ENCODE measurements at places on chromosomes 12 and 14. TPM values are rescaled to one million over a fixed set of nuclear protein-coding genes. Genes with fewer than 3 reads are reported as not detected.

GRCh38 chr14:31944256-31945073 lies 132.6 kb upstream of the ARHGAP5 start:
- peaks cover 11% of the 10 kb centered on the region for H3K4me1 ChIP-seq
- DNase-seq, result no peak
- H3K27ac ChIP-seq, result peak overlapping the region; percentile 26
- no peaks in the 10 kb centered on the region for H3K36me3 ChIP-seq
- H3K4me3 ChIP-seq, result peak overlapping the region; percentile 46
- H3K27me3 ChIP-seq, result no peaks in the 10 kb centered on the region

GRCh38 chr12:103139876-103140275 lies 182.4 kb downstream of the ASCL1 start:
- no peaks in the 10 kb centered on the region for H3K36me3 ChIP-seq
- no peaks in the 10 kb centered on the region for H3K4me1 ChIP-seq
- H3K4me3 ChIP-seq, result no peak overlapping the region

DNA sequence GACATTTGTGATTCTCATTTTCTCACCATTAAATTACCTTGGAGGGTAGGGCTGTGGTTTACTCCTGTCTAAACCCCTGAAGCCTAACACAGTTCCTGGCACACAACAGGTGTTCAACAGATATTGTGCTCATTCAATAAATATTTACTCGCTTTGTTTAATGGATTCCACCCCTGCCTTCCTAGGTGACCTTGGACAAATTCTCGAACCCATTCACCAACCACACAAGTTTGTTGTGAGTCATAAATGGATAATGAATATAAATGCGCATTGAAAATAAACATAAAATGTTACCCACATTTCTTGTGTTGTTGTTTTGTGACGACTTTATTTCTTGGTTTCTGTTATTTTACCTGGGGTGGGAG lies 362 bp upstream of the TSFM start:
- no peak for DNase-seq
- H3K4me1 ChIP-seq, result peaks cover 47% of the 10 kb centered on the region
- H3K27me3 ChIP-seq, result no peaks in the 10 kb centered on the region
- peaks cover 35% of the 10 kb centered on the region for H3K36me3 ChIP-seq
- peak overlapping the region; percentile 84 for H3K27ac ChIP-seq

- no peak overlapping the region for H3K4me3 ChIP-seq
- no peaks in the 10 kb centered on the region for H3K36me3 ChIP-seq
These were observed 5.6 kb upstream of the LHX5 start for GRCh38 chr12:113477171-113477841.

DNA sequence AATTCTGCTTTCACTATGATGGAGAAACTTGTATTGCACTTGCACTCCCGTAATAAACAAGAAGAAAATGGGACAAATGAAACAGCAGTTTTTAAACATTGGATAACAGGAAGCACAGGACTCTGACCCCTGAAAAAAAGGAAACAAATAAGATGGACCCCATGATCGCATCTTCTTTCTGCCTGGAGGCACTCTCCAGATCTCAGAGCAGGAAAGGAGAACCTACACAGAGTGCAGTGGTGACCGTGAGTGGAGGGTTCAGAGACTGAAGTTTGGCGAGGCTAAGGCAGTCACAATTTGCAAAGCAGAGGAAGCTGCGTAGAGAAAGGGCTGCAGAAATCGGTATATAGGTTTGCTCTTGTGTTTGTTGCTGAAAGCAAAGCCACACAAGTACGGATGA lies 6.1 kb upstream of the FGF6 start:
- no peak overlapping the region for H3K4me3 ChIP-seq
- no peak overlapping the region for H3K27ac ChIP-seq
- no peak for DNase-seq
- H3K4me1 ChIP-seq, result no peaks in the 10 kb centered on the region
- H3K36me3 ChIP-seq, result no peaks in the 10 kb centered on the region

GRCh38 chr14:95481391-95482022 lies 34.9 kb downstream of the SYNE3 start:
- DNase-seq, result no peak
- H3K27me3 ChIP-seq, result no peaks in the 10 kb centered on the region
- no peak overlapping the region for H3K27ac ChIP-seq
- no peaks in the 10 kb centered on the region for H3K36me3 ChIP-seq

- H3K36me3 ChIP-seq, result no peaks in the 10 kb centered on the region
- no peak overlapping the region for H3K4me3 ChIP-seq
- no peak overlapping the region for H3K27ac ChIP-seq
- H3K27me3 ChIP-seq, result no peaks in the 10 kb centered on the region
These were observed 7.5 kb downstream of the PRICKLE1 start for GRCh38 chr12:42582050-42582449.

DNA sequence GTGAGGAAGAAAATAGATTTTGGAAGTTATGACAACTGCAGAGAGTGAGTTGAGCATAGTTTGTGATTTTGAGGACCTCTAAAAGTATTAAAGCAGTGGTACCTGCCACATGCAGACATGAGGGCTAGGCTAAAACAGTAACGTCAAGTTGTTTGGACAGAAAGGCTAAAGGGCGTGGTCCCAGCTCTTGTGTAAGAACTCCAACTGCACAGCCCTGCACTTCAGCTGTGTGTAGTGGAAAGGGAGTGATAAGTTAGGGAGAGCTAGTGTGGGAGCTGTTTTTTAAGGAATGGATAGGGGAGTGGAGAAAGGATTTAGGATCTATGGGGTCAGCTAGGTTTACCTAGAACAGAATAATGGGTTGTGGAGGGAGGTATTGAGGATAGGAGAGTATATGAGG lies 39.5 kb downstream of the TESPA1 start:
- no peak overlapping the region for H3K4me3 ChIP-seq
- H3K27ac ChIP-seq, result no peak overlapping the region
- no peaks in the 10 kb centered on the region for H3K36me3 ChIP-seq
- DNase-seq, result no peak
- no peaks in the 10 kb centered on the region for H3K4me1 ChIP-seq

- H3K27me3 ChIP-seq, result no peaks in the 10 kb centered on the region
- DNase-seq, result no peak
- H3K27ac ChIP-seq, result peak overlapping the region; percentile 20
These were observed 46.3 kb upstream of the ATP2A2 start for GRCh38 chr12:110234755-110235154.

DNA sequence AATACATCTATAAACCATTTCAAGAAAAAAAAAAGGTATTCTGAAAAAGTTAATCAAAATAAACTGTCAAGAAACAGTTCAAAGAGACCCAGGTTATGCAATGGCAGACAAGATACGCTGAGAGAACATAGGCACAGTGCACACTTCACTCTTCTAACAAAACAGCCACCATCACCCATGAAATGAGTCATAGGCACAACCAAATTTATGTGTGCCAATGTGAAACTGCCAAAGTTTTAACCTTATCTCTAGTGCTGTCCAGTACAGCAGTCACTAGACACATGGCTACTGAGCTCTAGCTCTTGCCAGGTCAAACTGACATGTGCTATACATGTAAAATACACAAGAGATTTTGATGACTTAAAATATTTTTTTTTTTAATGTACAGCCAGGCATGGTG lies 1.4 kb downstream of the CEP128 start:
- no peak for DNase-seq
- peaks cover 24% of the 10 kb centered on the region for H3K4me1 ChIP-seq
- H3K36me3 ChIP-seq, result no peaks in the 10 kb centered on the region
- H3K27me3 ChIP-seq, result no peaks in the 10 kb centered on the region

DNA sequence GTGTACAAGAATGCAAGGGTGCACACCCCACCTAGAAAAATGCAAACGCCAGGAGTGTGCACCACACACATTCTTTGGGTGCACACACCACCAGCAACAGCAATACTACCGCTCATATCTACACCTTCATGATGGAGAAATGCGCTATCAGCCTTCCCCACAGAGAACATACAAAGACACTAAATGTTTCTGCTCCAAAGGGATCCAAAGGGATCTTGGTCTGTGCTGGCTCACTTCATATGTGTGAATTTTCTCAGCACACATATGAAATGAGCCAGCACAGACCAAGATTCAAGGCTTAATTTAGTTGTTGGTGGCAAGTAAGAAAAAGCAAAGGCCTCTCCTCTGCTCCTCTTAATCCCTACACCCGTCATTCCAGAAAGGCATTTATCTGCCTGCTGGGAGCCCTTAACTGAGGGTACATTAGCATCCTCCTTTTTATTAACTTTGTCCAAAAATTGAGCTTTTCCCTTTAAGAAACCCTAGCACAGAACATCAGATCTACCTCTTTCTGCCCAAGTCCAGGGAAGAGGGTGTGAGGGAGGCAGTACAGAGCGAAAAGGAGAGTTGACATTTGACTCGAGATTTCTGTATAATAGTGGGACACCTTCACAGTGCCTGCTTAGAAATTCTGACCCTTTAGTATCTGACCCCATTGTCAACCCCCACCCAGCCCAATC lies 8.3 kb downstream of the BMP4 start:
- no peak overlapping the region for H3K27ac ChIP-seq
- DNase-seq, result no peak
- no peaks in the 10 kb centered on the region for H3K27me3 ChIP-seq
- no peak overlapping the region for H3K4me3 ChIP-seq
- no peaks in the 10 kb centered on the region for H3K36me3 ChIP-seq

DNA sequence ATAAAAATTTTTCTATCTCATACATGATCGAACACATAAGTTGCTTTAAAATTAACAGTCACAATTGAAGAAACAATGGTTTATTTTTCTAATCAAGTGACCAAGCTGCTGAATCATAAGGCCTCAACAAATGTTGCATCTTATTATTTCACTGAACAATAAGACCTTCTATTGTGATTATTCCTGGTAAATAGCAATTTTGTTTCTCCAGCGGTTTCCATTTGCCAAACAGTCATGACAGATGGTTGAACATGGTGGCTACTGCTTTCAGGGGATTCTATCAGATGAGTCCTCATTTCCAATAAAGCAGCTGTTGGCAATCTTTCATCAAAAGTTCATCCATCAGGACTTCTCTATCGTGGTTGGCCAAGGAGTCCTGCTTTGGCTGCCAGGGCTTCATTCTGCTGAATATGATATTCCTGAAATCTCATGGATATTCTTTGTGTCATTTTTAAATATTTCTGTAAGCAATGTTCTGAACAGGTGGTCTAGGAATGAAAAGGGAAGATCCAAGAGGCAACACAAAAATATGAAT lies 13.0 kb downstream of the TOMM20L start:
- H3K36me3 ChIP-seq, result peaks cover 67% of the 10 kb centered on the region
- no peaks in the 10 kb centered on the region for H3K27me3 ChIP-seq
- H3K27ac ChIP-seq, result no peak overlapping the region
- H3K4me1 ChIP-seq, result no peaks in the 10 kb centered on the region
- no peak for DNase-seq

DNA sequence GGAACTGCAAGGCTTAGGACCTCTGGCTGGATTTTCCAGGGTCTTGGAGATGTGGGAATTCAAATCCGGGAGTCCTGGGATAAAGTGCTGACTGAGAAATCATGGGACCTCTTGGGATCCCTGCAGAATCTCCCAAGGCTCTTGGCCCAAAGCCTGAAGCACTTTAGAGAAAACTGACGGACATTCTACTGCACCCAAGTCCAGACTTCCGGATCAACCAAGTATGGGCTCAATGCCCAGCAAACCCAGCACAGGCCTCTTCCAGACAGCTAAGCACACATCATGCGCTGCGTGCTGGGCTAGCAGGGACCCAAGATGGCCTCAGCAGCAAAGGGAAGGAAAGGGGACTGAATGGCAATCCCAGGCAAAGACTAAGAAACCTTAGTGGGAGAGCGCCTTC lies 85.0 kb downstream of the ACTN1 start:
- H3K27me3 ChIP-seq, result no peaks in the 10 kb centered on the region
- no peak overlapping the region for H3K4me3 ChIP-seq
- DNase-seq, result no peak
- H3K27ac ChIP-seq, result no peak overlapping the region
- peaks cover 82% of the 10 kb centered on the region for H3K36me3 ChIP-seq

- H3K27ac ChIP-seq, result peak overlapping the region; percentile 20
- H3K4me1 ChIP-seq, result peaks cover 7% of the 10 kb centered on the region
- H3K27me3 ChIP-seq, result no peaks in the 10 kb centered on the region
- DNase-seq, result no peak
These were observed 44.2 kb upstream of the TSPAN9 start for GRCh38 chr12:3032770-3033538.

- H3K27me3 ChIP-seq, result no peaks in the 10 kb centered on the region
- H3K36me3 ChIP-seq, result no peaks in the 10 kb centered on the region
- no peaks in the 10 kb centered on the region for H3K4me1 ChIP-seq
- DNase-seq, result no peak
- H3K27ac ChIP-seq, result no peak overlapping the region
These were observed 157.5 kb downstream of the FLRT2 start for GRCh38 chr14:85687456-85687855.

GRCh38 chr14:61395115-61395725 lies 73.8 kb downstream of the PRKCH start:
- H3K4me1 ChIP-seq, result peaks cover 13% of the 10 kb centered on the region
- peak overlapping the region; percentile 16 for H3K27ac ChIP-seq
- no peak overlapping the region for H3K4me3 ChIP-seq
- DNase-seq, result no peak
- H3K27me3 ChIP-seq, result no peaks in the 10 kb centered on the region

- H3K4me3 ChIP-seq, result no peak overlapping the region
- H3K27me3 ChIP-seq, result no peaks in the 10 kb centered on the region
- H3K4me1 ChIP-seq, result no peaks in the 10 kb centered on the region
- no peaks in the 10 kb centered on the region for H3K36me3 ChIP-seq
- no peak overlapping the region for H3K27ac ChIP-seq
- DNase-seq, result no peak
These were observed 630.9 kb downstream of the DIO2 start for GRCh38 chr14:79580414-79580813.

DNA sequence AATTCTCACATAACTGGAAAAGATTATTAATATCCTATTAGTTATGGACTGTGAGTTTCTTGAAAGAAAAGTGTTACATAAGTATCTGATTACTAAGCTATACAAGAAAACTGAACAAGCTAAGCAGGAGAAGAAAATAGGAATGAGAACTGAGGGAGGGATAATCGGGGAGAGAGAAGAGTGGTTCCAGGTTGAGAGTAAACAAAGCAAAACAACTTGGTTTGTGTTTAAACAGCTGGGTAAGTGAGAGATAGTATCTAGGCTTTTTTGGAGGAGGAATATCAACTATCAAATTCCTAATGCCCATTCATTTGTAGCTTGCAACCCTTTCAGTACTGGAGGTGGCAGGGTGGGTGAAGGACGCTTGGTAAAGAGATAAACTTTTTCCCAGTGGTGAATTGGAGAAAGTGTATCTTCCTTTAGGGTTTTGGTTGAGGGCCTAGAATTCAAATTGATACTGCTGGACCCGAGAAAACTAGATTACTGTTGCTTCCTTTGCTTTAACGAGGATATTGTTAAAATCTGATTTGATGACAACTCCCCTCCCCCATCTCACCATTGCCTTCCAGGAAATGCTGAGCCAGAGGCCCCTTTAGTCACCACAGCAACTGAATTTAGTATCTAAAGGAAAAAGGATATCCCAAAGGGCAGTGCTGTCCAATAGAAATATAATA lies 2.0 kb upstream of the SLC2A3 start:
- no peaks in the 10 kb centered on the region for H3K27me3 ChIP-seq
- H3K36me3 ChIP-seq, result peaks cover 6% of the 10 kb centered on the region
- no peak overlapping the region for H3K27ac ChIP-seq
- no peak overlapping the region for H3K4me3 ChIP-seq
- no peak for DNase-seq

GRCh38 chr14:28240909-28241308 lies 525.7 kb upstream of the FOXG1 start:
- no peak for DNase-seq
- no peaks in the 10 kb centered on the region for H3K4me1 ChIP-seq
- no peak overlapping the region for H3K4me3 ChIP-seq
- no peaks in the 10 kb centered on the region for H3K27me3 ChIP-seq

- H3K27ac ChIP-seq, result no peak overlapping the region
- H3K27me3 ChIP-seq, result no peaks in the 10 kb centered on the region
- H3K4me3 ChIP-seq, result no peak overlapping the region
- no peak for DNase-seq
- peaks cover 52% of the 10 kb centered on the region for H3K4me1 ChIP-seq
These were observed 114.3 kb downstream of the DIP2B start for GRCh38 chr12:50618864-50619609.

The DACT1 gene
- total RNA-seq, result 4.6 TPM

The LTB4R2 gene
- total RNA-seq, result 12.4 TPM

The C1R gene
- 285 TPM for total RNA-seq

The OTX2 gene
- total RNA-seq, result not detected

Data from spleen (tissue), 13 donors.